Stimulated activated memory B cell treated with anti-CD40 and anti-IgM and Interleukin-4, amounts not matched to agents 10 μg/mL and 1 μg/mL and 100 μg/mL, for 72 hours (primary cell): ENCODE measurements at places on chromosomes 6 and 20.

- ATAC-seq = no peak
Observed at GRCh38 chr6:16654701-16655100, 106.6 kb downstream of the ATXN1 start.

GRCh38 chr6:75196081-75196687 lies 9.7 kb downstream of the COL12A1 start:
- no peak for ATAC-seq

GRCh38 chr6:40378071-40378724 lies 209.0 kb downstream of the LRFN2 start:
- no peak for ATAC-seq

GRCh38 chr20:8589956-8590355 lies 457.9 kb downstream of the PLCB1 start:
- ATAC-seq = no peak

DNA sequence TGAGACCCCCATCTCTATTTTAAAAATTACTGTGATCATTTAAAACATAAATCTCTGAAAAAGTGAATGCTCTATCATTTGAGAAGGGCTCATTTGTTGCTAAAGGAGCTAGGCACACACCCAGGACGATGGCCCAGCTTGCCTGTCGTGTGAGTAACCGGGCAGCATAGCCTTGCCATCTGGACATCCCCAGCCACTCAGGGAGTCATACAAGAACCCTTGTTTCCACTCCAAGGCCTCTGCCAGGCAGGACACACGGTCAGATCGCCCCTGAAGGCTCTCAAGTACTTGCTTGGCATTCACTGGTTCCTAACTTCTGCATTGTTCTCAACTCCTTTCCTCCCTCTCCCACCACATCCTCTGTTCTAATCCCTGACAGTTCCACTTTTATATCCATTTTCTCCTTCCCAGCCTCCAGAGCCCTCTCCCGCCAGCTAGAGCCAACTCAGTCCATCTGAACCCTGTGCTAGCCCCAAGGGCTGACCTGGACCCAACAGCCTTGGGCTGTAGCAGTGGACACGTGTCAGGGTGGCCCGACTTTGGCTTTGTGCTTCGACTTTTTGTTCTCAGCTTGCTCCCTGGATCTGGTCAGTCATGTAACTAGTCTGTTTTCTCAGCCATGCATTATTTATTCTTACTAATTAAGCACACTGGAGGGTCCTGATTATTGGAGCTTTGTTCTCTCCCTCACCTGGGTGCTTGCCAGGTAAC lies 15.7 kb upstream of the EZR start:
- ATAC-seq = no peak
